ENCODE measurements at places on chromosomes 2 and 18.

DNA sequence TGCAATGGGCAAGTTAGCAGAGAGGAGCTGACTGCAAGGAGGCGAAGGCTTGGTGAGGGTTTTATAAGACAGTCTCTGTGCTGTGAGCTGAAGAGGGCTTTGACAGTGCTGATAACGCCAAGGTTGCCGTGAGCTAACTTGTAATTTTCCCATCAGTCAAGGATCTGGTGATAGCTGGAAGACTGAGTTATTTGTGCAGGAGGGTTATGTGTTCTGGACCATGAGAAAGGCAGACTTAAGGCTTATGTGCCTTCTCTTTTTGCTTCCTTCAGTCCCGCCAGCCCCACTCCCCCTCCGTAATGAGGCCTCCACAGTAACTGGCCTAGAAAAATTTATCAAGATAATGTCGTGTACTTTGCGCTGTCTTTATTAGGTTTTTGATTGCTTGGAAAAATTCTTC, 94.6 kb downstream of the RTP5 start:
- DNase-seq = no peak

- no peak for DNase-seq
Measured at GRCh38 chr18:40108596-40108995, 1846.4 kb upstream of the PIK3C3 start.

GRCh38 chr2:47265158-47265557, 110.0 kb upstream of the STPG4 start:
- no peak for DNase-seq

- DNase-seq = no peak
Measured at GRCh38 chr2:48674933-48675332, 57.3 kb downstream of the GTF2A1L start.

DNA sequence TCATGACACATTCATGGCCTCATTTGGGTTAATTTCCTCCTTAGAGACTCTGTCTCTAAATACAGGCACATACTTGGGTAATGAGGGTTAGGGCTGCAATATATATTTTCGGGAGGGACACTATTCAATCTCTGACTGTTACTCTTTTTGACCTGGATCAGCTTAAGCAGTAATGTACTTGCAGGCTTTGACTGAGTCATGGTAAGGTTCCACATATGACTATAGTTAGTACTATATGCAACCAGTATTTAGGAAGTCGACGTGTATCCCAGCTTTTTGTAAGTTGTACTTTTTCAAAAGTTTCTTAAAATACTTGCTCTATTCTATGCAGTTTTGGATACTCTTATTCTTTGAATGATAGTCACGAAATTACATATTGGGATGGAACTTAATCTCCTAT, 37.2 kb upstream of the CDH19 start:
- no peak for DNase-seq

Measured in stimulated activated CD8-positive, alpha-beta memory T cell treated with anti-CD3 and anti-CD28 coated beads, Interleukin-7, amount 100 ng/mL, for 48 hours (primary cell).